ENCODE measurements at places on chromosomes 1 and 21.

DNA sequence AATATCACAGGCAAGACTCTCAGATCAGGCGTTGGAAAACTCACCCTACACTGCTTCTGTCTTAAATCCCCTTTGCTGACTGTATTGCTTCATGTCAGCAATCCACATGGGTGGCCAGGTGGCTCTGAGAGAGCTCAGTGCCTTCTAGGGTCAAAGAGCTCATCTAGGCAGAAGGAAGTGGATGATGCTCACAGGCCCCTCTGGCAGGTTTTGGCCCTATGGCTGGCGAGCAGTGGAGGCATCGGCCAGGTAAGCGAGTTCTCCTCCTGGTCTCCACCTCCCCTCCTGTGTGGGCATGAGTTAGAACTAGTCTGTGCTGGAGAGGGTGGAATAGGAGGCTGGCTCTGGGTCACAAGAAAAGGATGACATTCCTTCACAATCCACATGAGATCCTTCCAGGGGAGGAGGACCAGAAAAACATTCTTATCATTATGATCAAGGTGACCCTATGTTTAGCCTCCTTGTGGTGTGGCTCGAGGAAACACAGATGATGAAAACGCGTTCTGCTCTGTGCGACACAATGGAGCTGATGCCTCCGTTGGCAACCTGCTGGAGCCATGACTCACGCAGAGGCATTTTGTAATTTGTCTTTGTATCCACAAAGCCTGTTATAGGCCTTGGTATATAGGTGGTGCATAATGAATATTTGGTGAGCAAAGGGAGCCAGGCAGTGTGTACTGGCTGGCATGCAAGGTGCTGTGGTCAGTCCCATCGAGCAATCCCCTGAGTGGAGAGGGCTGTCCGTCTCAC is 264.6 kb upstream of the RAB4A start:
- DNase-seq = no peak

- no peak for DNase-seq
Observed at GRCh38 chr21:25626757-25627156, 12.3 kb upstream of the JAM2 start.

DNA sequence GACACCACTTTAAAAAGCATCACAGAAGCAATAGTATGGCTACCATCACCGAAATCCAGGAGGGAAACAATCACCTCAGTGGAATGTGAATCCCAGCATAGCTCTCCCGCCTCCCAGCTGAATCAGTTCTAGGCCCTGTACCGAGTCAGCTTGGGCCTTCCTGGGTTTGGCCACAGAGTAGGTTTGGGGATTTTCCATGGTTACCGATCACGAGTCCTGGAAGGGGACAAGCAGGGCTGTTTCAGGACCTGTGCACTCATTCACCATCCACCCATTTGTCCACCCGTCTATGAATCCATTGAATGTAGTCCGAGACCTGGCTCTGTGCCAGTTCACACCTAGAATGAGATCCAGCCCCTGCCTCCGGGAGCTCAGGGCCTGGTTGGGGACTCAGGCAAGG is 94.2 kb downstream of the ARHGEF10L start:
- DNase-seq = no peak

DNA sequence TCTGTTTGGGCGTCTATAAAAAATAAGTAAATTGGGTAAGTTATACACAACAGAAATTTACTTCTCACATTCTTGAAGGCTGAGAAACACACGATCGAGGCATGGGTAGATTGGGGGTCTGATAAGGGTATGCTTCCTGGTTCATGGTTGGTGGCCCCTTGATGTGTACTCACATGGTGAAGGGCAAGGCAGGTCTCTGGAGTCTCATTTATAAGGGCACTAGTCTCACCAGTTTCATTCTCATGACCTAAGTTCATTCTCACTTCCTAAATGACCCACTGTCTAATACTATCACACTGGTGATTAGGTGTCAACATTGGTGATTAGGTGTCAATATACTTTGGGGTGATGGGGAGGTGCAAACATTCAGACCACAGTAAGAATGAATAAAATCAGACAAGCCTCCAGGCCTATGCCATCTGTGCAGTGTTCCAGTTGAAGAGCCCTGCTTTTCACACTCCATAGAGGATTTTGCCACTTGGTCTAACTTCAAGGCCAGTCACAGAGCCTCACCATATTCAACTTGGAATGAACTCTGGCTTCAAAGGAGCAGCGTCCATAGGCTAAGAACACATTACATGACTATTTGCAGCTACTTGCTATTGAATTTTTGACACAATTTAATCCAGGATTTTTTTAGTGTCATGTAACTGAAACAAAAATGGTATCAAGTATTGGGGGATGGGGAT is 2.5 kb upstream of the GBP4 start:
- DNase-seq = no peak

- no peak for DNase-seq
Observed at GRCh38 chr21:46649356-46649755, 13.9 kb downstream of the PRMT2 start.

DNA sequence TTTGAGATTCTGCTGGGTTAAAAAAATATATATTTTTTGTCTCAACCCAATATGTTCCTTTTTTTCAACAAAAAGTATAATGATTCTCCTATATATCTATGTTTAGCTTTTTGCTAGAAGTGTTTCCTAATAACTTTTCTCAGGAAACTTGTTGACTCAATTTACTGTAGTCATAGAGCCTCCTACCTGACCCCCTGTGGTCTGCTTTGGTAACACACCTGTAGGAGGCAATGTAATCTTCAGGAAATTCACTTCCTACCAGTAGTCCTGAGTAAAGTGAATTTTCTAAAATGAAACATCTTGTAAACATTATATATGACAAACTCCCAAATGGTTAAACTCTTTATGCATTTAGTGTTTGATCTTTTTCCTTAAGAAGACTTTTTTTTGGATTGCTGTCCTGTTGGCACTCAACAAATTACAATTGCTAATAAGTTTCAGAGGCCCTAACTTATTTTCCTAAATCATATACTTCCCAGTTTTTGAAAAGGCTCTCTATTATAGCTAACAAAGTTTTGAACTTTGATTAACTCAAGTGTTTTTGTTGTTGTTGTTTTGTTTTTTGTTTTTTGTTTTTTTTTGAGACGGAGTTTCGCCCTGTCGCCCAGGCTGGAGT is 118.3 kb downstream of the OLFML2B start:
- no peak for DNase-seq

DNA sequence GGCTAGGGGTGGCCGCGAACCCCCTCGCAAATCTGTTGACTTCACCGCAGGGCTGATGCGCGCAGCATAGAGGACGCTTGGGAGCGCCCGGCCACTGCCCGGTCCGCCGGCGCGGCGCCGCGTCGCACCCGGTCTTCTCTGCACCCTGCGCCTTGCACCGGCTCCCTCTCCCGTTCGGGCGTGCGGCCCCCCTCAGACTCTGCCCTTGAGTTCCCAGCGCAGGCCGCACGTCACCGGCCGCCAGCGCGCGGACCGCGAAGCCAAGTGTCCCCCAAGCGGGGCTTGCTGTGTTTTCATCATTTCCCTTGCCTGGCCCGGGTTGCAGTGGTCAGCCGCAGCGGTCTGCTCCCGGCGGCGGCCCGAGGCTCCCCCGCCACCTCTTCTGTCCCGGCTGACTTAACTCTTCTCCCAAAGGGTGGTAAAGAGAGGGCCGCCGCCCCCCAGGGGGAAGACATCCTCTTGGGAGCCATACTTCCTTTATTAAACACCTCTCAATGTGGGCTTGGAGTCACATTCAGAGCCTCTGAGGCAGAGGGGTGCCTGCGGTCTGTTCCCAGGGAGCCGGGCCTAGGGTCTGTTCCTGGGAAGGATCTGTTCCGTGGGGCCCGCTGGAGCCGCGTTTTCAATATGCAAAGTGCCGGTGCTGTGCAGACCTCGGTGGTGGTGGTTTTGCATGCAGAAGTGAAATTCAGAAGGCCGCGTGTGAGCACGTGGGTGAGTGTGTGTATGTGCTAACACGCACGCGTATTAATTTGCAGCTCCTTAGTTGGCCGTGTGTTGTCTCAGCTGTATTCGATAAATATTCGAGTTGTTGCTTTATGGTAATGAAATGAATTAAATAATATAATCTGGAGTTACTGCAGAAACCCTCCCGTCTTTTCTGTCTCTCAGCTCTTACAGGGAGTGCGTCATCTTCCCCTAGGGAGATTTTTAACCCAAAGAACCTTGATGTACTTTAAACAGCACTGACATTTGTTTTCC is 17.6 kb downstream of the PBX1 start:
- peak; percentile 12 for DNase-seq

- no peak for DNase-seq
Observed at GRCh38 chr1:109391157-109391556, 6.6 kb downstream of the SORT1 start.

DNA sequence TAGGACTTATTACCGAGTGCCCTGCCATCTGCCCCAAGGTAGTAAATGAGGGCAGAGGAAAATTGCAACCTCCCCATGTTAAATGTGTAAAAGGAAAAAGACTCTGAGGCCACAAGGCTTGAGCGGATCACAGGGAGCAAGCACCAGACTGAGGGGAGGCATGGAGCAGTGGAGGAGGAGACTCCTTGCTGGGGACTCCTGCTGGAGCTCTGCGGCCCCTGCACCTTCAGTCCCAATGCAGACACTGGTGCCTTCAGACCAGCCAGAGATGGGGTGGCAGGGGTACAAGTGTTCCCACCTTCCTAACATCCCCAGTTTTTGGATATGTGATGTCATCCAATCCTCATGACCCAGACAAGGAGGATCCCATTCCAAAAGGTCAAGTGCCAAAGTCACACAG is 128.4 kb upstream of the NGF start:
- no peak for DNase-seq

- no peak for DNase-seq
Observed at GRCh38 chr1:212967801-212968200, 17.5 kb downstream of the VASH2 start.

DNA sequence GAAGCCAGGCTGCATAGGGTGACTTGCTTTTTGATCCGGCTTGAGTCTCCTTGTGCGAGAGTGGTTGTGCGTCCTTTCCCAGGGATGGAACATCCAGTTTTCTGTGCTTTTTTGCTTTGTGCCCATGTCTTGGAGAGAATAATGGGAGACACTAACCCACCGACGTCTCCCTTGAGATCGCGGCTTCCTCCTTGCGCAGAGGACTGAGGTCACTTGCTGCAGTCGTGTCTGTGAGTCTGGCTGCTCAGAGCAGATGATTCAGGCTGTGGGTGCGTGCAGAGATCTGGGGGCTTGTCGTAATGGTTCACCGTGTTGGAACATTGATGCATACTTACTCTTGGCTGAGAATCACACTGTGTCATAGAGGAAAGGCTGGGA is 164.5 kb upstream of the CACNA1E start:
- DNase-seq = no peak

- no peak for DNase-seq
Observed at GRCh38 chr1:235127732-235128455, 743 bp downstream of the TOMM20 start.

- DNase-seq = no peak
Observed at GRCh38 chr1:239987103-239987745, 104.5 kb upstream of the FMN2 start.

DNA sequence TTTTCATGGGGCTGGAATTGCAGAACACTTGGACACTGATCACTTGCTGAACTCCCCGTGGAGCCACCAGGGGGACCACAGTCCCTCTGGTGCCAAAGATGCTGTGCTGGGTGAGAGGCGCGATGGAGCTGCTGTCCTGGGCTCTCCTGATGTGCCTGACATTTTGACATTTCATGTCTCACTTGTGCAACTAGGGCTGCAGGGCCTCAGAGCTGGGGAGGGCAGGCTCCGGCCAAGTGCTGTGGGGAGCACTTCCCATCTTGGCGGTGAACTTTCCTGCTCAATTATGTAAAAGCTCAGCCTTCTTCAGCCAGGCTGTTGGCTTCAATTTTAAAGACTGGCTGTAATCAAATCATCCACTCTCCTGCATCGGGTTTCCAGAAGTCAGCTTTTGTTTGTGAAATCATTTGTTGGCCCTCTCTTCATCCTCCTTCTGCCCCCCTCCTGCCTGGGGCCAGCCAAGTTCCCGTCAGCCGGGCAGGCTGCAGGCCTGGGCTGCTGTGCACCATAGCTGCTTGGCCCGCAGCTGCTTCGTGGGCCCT is 36.8 kb downstream of the KCNAB2 start:
- no peak for DNase-seq

- no peak for DNase-seq
Observed at GRCh38 chr1:39957299-39958015, 2.5 kb downstream of the MFSD2A start.

DNA sequence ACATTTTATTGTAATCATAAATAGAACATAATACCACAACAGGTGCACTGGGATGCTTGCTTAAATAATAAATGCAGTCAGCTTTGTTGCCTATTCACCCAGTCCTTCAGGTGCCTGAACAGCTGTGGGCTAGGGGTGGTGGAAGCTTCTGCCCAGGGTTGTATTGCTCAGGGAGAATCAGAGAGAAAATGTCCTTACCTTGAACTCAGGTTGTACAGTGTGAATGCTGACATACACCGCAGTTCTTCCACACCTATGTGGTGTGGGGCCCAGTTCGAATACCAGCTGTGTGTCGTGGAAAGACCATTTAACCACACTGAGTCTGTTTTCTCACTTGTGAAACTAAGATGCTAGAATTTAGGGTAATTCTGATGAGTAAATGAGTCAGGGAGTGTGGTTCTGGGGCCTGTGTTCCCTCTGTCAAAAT is 115.7 kb upstream of the ATP1A1 start:
- peak; percentile 61 for DNase-seq

GRCh38 chr21:29504751-29505321 is 206.1 kb downstream of the BACH1 start:
- DNase-seq = no peak

DNA sequence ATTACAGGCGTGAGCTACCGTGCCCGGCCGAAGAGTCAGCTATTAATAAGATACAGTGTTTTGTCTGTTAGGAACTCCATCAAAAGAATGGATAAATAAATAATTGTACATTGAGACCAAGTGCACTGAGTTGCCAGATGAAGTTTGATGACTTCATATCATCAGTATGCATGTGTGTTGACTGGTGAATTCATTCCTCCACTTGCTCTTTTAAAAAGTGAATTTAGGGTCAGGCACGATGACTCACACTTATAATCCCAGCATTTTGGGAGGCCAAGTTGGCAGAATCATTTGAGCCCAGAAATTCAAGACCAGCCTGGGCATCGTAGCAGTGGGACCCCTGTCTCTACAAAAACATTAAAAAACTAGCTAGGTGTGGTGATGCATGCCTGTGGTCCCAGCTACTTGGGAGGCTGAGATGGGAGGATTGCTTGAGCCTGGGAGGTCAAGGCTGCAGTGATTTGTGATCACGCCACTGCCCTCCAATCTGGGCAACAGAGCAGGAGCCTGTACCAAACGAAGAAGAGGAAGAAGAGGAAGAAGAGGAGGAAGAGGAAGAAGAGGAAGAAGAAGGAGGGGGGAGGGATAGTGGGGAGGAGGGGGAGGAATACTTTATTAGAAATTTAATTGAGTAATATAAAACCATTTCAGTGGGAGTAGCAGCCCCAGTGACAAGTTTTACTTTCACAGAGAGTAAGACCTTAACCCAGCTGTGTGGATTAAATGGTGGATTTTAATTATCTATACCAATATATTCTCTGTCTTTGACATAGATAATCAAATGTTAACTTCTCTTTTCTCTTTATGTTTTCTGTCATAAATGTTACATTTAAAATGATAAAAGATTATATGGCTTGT is 74.9 kb downstream of the CCDC18 start:
- DNase-seq = no peak

Measured in left colon (tissue), 2 donors.